ENCODE measurements at places on chromosomes 5 and 9.

- no peak overlapping the region for H3K27ac ChIP-seq
- no peaks in the 10 kb centered on the region for H3K36me3 ChIP-seq
- H3K27me3 ChIP-seq, result peaks cover 9% of the 10 kb centered on the region
Observed at GRCh38 chr5:11396917-11397316, 507.3 kb downstream of the CTNND2 start.

DNA sequence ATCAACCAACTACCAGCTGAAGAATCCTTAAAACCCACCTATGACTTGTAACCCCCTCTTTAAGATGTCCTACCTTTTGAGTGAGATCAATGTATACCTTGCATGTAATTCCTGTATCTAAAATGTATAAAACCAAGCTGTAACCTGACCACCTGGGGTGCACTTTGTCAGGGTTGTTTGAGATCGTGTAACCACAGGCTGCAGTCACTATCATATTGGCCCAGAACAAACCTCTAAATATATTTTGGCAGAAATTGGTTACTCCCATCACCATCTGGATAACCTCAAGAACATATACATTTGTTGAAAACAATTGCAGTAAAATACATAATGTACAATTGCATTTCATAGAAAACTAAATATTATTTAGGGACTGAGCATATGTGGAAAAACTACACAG, 8.4 kb downstream of the CARNMT1 start:
- H3K4me3 ChIP-seq, result no peak overlapping the region
- no peak overlapping the region for H3K27ac ChIP-seq
- H3K4me1 ChIP-seq, result peaks cover 13% of the 10 kb centered on the region
- H3K27me3 ChIP-seq, result no peaks in the 10 kb centered on the region
- DNase-seq, result no peak
- H3K36me3 ChIP-seq, result peaks cover 32% of the 10 kb centered on the region

DNA sequence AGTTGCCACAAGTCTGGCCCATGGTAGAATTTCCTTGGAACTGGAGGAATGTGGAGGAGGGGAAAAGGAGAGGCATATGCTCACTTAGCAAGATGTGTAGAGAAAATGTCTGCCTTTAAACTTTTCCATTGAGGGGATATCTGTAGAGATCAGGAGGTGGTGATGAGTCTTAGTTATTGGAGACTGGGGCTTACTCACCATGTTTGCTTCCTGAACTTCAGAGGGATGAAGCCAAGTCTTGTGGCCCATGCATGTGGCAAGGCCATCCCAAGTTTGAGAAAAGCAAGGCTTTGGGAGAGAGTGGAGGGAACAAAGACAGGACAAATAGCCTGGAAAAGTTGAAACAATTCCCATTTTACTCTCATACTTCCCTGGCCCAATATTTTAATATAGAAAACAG, 124.5 kb downstream of the GDNF start:
- H3K36me3 ChIP-seq, result no peaks in the 10 kb centered on the region
- H3K27ac ChIP-seq, result no peak overlapping the region
- H3K4me1 ChIP-seq, result peaks cover 25% of the 10 kb centered on the region
- no peak for DNase-seq
- peaks cover 26% of the 10 kb centered on the region for H3K27me3 ChIP-seq

DNA sequence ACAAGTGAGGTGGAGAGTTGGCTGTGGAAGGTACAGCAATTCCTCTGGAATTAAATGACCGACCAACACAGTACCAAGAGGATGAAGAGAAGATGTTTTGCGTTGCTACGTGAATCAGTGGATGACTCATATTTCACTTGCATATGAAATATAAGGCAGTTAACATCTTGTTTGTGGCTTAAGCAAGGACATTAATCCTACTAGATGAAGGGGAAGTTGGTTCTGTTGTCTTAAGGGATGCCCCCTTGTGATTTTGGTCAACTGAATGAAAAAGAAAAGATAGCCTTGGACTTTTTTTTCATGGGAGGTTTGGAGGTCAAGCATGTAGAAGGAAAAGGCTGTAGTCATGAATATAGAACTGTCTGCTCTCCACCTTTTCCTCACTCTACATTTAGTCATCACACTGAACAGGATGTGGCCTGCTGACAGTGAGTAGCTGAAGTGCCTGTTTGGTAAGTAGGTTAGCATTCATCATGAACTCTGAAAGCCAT, 33.9 kb downstream of the VLDLR start:
- no peak overlapping the region for H3K4me3 ChIP-seq
- no peaks in the 10 kb centered on the region for H3K27me3 ChIP-seq

GRCh38 chr5:89900346-89900745, 509.2 kb downstream of the CETN3 start:
- H3K4me3 ChIP-seq, result no peak overlapping the region
- no peaks in the 10 kb centered on the region for H3K36me3 ChIP-seq
- H3K4me1 ChIP-seq, result no peaks in the 10 kb centered on the region
- no peak for DNase-seq

- peak overlapping the region; percentile 38 for H3K4me3 ChIP-seq
- peaks cover 4% of the 10 kb centered on the region for H3K27me3 ChIP-seq
- H3K27ac ChIP-seq, result no peak overlapping the region
- H3K4me1 ChIP-seq, result peaks cover 35% of the 10 kb centered on the region
Observed at GRCh38 chr9:91933556-91934352, 16.3 kb downstream of the ROR2 start.

DNA sequence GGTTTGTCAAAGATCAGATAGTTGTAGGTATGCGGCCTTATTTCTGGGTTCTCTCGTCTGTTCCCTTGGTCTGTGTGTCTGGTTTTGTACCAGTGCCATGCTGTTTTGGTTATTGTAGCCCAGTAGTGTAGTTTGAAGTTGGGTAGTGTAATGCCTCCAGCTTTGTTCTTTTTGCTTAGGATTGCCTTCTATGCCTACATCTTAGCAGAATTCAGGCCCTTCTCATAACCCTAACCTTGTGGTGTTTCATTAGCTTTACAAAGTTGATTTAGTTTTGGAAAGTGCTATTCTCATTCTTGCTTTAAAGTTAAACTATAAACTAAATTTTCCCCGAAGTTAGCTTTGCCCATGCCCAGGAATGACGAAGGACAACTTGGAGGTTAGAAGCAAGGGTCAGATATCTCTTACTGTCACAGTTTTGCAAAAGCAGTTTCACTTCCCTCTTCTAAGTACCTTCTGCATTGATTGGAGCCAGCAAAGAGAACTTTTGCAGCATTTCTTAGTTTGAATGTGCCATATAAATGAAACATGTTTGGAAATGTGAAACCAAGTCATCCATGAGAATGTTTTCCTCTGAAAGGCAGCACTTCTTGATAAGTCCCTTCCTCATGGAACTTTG, 274.3 kb upstream of the DMRT1 start:
- H3K4me3 ChIP-seq, result no peak overlapping the region
- no peak for DNase-seq
- H3K27me3 ChIP-seq, result no peaks in the 10 kb centered on the region
- peaks cover 24% of the 10 kb centered on the region for H3K36me3 ChIP-seq

DNA sequence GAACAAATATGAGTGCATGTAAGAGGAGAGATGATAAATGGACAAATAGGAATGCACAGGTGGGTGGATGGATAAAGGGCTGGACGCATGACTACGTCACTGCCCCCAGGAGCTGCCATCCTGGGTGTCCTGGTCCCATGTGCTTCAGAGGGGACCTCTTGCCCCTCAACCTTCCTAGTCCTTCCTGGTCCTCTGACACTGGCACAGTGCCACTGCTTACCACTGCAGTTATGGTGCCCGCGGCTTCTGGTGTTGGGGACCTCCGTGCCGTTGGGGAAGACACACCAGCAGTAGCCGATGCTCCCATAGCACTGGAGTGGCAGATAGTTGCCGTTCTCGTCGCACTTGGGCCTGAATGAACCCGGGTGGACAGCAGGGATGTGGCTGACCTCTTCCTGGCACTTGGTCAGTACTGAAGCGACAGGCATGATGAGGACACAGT, 9.8 kb downstream of the CD74 start:
- no peaks in the 10 kb centered on the region for H3K27me3 ChIP-seq
- no peak overlapping the region for H3K4me3 ChIP-seq
- H3K36me3 ChIP-seq, result peaks cover 24% of the 10 kb centered on the region
- no peak for DNase-seq
- H3K27ac ChIP-seq, result no peak overlapping the region
- H3K4me1 ChIP-seq, result peaks cover 3% of the 10 kb centered on the region

Measured in type B pancreatic cell (in vitro differentiated cells).